ENCODE measurements at places on chromosomes 16 and 17. TPM values are rescaled to one million over a fixed set of nuclear protein-coding genes. Genes with fewer than 3 reads are reported as not detected.

- no peak for DNase-seq
Observed at GRCh38 chr17:3843935-3844516, 2.0 kb downstream of the NCBP3 start.

GRCh38 chr16:1890708-1891050 lies 18.7 kb upstream of the MEIOB start:
- no peak for DNase-seq

DNA sequence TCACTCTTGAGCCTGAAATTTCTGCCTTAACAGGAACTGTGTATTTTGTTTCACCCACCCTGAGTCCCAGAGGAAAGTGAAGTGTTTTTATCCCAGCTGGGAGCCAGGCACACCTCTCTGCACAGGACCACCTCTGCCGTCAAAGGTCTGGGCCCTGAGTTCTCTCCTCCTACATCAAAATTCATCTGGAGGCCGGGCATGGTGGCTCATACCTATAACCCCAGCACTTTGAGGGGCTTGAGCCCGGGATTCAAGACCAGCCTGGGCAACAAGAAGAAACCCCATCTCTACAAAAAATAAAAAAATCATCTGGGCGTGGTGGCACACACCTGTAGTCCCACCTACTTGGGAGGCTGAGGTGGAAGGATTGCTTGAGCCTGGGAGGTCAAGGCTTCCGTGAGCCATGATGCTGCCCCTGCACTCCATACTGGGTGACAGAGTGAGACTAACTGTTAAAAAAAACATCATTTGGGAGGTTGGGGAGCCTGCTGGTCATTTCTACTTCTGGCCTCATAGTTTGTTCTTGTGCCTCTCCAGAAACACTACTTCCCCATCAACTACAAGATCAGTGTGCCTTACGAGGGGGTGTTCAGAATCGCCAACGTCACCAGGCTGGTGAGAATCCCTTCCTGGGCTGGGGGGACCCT lies 9.8 kb downstream of the IL34 start:
- no peak for DNase-seq

DNA sequence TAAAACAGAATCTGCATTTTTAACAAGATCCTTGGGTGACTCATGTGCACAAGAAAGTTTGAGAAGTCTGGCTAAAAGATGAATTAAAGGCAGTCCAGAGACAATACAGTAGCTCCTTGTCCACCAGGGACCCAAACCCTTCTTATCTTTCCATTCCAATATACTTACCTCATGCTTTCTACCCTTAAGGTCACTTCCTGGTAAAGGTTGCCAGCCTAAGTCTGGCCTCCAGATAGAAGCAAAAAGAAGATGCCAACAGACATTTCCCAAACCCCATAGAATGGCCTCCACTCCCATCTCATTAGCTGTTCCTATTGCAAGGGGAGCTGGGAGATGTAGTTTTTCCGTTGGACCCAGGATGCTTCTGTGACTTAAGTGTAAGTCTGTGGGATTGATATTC lies 101.4 kb upstream of the XYLT1 start:
- no peak for DNase-seq

GRCh38 chr16:54056921-54057320 lies 229.7 kb downstream of the IRX3 start:
- no peak for DNase-seq

DNA sequence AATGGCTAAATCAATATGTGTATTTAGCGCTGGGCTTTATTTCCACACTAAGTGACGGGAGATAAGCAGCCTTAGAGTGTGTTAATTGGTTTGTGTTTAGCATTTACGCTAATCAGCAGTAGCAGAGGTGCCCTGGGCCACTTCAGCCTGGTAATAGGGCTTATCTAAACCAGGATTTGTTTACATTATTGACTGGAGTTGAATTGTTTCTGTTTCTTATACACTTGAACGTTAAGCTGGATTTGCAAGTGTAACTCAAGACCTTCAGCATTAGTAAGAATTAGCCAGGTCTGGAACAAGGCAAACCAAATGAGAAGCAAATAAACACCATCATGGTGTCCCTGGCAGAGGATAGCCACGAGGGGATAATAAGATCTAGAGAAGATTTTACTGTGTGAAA lies 313.6 kb downstream of the HS3ST4 start:
- DNase-seq: no peak

DNA sequence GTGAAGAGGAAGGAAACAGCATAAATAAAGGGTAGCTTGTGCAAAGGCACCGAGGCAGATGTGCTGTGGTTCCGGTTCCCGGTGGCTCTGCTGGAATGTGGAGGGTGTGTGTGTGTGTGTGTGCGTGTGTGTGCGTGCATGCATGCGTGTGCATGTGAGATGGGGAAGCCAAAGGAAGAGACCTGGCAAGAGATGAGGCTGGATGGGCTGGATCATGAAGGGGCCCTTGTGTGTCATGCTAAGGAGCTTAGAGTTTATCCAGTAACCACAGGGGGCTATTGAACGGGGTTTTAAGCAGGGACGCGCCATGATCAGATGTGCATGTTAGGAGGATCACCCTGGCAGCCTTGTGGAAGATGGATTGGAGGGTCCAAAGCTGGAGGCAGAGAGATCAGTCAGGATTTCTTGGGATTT lies 8.3 kb downstream of the WSCD1 start:
- DNase-seq: no peak

DNA sequence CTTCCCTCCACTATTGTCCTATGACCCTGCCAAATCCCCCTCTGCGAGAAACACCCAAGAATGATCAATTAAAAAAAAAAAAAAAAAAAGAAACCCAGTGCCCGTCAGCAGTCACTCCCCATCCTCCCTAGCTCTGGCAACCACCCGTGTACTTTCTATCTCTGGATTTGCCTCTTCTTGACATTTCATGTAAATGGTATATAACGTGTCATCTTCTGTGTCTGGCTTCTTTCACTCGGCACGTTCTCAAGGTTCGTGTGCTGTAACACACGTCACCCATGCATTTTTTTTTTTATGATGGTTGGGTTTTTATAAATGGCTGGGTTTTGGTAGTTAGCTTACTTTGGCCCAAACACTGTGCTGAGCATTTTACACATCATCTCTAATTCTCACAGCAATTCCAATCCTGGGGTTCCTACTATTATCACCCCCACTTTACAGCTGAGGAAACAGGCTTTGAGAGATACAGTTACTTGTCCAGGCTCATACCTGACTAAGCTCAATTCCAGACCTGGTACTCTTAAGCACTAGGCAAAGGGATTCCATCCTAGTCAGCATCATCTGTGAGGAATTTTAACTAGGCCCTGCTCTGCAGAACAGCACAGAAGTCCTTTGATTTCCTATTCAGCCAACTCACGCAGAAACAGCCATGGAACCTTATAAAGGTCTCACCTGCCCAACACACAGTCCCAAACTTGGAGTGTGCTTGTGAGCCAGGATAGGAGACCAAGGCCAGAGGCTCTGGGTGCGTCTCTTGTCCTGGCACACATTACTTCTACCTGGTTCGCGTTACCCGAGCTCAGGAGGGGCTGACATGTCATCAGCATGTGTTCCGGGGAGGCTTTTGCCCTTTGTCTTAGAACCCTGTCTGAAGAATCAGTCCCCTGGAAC lies 11.7 kb downstream of the NDUFAB1 start:
- DNase-seq: no peak

GRCh38 chr16:84207251-84207650 lies 16.3 kb downstream of the ADAD2 start:
- DNase-seq: no peak

The TRAPPC1 gene
- 30.0 TPM for total RNA-seq

GRCh38 chr16:65704866-65705265 lies 583.0 kb upstream of the CDH11 start:
- DNase-seq: no peak

DNA sequence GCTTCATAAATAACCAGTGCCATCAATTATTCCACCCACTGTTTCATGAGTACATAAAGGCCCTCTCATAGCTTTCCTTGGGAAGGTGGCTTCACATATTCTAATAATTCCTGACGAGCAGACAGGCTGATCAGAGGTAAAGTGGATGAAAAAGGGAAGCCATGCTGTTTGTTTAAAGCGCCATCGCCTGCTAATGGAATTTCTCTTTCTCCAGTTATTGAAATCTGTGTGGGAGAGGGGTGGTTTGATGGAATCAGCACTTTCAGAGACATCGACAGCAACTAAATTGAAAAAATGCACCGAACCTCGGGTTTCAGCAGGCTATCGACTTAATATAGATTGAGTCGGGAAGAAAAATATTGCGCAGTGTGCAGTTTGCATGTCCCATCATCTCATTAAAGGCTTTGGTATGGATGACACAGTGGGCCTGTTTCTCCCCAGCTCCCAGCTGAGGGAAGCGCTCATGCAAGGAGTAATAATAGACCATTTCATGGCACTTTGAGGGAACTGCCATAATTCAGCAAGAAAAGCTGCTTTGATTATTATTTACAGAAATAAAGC lies 472.1 kb downstream of the RBFOX1 start:
- DNase-seq: no peak

DNA sequence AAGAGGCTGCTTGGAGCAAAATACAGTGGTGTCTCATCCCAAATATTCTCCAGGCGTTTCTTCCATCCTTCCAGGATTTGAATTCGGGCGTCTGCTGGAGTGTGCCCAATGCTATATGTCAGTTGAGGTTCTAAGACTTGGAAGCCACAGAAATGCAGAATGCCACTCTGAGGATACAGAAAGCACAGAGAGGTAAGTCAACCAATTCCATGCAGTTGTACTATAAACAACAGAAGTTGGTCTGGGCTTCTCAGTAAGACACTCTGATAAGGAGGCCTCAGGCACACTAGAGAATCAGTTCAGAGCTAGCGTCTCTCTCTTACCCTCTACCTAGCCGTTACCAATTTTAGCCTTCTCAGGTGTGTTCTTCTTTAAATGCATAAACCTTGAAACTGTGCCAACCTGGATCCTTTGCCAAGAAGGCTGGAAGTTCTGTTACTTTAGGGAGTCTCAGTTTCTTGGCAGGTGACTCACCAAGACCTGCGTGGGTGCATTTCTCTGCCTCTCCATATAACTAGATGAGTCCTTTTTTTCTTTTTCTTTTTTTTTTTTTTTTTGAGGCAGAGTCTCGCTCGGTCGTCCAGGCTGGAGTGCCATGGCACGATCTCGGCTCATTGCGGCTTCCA lies 15.1 kb downstream of the NQO1 start:
- DNase-seq: peak; percentile 73

The NQO1 gene
- 235 TPM for total RNA-seq

The SLC6A2 gene
- 0.48 TPM for total RNA-seq

- DNase-seq: no peak
Observed at GRCh38 chr16:89562939-89563338, 2.5 kb downstream of the RPL13 start.

DNA sequence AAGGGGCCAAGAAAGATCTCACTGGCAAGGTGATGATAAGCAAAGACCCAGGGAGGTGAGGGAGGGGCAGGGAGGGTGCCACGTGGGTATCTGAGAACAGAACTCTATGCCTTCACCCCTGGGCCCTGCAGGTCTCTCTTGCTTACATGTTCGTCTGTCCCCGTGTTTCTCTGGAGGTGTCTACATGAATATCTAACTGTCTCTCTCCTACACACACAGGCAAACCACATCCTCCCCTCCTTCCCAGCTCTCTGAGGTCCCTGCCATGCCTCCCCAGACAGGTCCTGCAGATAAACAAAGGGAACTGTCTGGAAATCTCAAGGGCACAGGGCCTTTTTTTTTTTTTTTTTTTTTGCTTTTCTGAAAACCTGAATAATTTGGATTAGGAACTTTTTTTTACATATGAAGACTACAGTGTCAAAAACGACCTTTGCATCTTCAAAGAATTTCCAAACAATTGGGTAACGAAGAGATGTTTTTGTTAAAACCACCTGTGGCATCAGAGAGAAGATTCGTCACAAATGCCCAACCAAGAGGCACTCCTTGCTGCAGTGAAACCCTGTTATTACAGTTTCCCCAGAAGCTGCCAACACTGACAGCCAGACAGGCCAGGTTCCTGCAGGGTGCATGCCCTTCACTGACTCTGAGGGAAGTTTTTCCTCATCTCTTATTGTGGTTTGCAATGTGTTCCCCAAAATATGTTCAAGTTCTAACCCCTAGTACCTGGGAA lies 17.8 kb downstream of the PLLP start:
- DNase-seq: no peak
